Kidney (tissue), 22 donors: ENCODE measurements at places on chromosomes 11 and 22.

DNA sequence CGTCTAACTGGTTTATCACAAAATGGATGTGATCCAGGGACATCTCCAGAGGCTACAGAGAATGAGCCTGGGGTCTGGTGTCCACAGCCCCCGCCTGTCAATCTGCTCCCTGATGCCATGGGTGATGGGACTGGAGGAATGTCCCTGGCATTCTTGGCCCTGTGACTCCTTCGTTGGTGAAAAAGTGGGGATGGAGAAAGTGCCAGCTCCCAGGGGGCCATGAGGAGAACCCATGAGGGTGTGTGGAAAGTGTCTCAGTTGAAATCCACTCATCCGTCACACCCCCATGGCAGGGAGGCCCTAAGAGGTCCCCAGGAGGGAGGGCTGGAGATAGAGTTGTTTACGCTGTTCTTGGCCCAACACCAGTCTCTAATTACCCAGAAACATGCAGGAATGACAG, 322.0 kb downstream of the CTTN start:
- DNase-seq = no peak

GRCh38 chr11:45563810-45564209, 101.6 kb downstream of the CHST1 start:
- peak; percentile 8 for DNase-seq

- peak; percentile 66 for DNase-seq
Measured at GRCh38 chr11:11081288-11081687, 223.4 kb upstream of the ZBED5 start.

- DNase-seq = no peak
Measured at GRCh38 chr11:81420668-81421250, 1312.9 kb downstream of the FAM181B start.

GRCh38 chr11:92738276-92738675, 231.2 kb upstream of the MTNR1B start:
- DNase-seq = no peak

- DNase-seq = no peak
Measured at GRCh38 chr22:38717244-38717643, 11.5 kb downstream of the GTPBP1 start.

GRCh38 chr11:130448416-130449309, at the start of gene ADAMTS15:
ADAMTS15 (plus strand) TSS chr11:130448645; CDS start chr11:130448974, 329 bp downstream.
- DNase-seq = peak; percentile 97

- no peak for DNase-seq
Measured at GRCh38 chr11:45270946-45271716, 15.0 kb downstream of the SYT13 start.

DNA sequence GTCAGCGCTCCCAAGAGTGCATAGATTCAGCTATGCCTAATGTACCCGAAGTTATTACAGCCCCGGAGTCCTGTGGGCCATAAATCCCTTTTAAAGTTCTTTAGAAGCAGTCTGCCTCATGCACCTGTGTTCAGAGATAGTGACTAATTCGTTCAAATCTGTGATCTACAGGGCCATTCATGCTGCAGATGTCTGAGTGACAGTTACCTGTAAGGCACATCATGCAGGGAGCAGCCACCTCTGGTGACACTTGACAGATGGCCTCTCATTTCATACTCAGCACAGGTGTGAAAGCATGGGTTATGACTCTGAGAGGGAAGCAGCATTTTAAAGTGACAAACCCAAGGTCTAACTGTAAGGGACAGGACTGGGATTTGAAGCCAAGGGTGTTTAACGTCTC, 2.4 kb upstream of the E2F8 start:
- no peak for DNase-seq

- no peak for DNase-seq
Measured at GRCh38 chr11:70107756-70108155, 29.6 kb downstream of the ANO1 start.

DNA sequence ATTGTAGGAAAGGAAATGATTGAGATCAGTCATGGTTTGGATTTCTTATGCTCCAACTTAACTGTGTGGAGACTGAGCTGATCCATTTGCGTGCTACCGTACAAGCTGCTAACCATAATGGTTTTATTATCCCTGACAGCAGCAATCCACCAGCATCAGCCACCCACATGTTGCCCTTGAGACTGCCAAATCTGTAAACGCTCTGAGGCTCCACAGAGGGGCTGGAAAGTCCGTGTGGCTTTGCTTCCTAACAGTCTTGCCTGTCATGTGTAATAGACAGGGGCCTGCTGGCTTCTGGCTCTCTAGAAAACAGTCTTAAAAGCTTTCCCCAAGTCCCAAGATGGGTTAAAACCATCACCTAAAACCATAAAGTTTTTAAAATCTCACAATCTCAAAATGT, 30.1 kb downstream of the ATG16L2 start:
- no peak for DNase-seq

DNA sequence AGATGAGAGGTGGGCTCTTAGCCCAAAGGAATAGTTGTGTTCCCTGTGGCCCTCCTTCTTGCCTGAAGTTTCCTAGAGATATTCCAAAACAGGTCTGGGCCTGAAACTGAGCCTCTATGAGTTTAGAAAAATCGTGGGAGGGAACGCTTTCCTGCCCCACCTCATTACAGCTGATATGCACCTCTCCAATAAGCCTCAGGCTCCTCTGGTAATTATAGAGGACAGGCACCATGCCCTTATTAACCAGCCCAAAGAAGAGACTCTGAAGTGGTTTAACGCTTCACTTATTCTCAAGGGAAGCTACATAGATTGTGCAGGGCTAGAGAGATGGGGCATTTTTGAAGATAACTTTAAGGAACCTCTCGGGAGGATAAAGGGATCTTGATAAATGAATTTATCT, 3.4 kb upstream of the MPZL2 start:
- no peak for DNase-seq

DNA sequence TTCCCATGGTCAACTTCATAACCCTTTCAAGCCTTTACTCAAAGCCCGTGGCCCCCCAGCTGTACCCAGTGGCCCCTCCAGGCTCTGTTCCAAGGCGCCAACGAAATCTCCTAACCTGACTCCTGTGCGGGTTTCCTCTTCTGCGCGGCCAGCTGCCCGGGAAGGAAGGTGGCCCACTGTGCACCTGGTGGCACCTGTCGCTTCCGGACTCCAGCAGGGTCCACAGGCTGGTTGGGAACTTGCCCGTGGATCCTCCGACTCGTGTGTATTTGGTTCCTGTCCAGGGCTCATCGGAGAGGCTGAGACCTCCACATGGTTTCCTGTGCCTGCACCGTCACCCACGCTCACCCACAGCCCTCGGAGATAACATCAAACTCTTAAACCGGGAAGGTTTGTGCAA, 335.4 kb downstream of the BRD1 start:
- no peak for DNase-seq

GRCh38 chr22:37741312-37741795, 44.5 kb downstream of the TRIOBP start:
- DNase-seq = peak; percentile 95

DNA sequence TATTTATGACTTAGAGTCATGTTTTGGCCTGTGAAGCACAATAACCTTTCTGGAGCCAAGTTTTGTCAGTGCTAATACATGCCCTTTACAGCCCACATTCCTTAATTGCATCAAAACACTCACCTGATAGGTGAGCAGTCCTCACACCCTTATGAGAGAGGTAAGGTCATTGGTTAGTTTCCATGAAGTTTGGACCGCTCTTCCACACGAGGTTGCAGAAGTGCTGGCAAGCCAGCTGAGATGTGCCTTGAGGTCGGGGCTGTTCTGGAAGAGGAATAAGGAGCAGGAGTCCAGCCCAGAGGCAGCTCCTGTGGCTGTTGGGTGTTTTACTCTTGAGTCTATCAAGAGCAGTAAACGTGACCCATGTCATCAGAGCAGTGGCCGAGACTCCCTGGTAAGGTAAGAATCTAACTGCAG, 76.3 kb downstream of the CYB5R2 start:
- no peak for DNase-seq

GRCh38 chr11:130386056-130386455, 42.4 kb downstream of the ADAMTS8 start:
- no peak for DNase-seq

DNA sequence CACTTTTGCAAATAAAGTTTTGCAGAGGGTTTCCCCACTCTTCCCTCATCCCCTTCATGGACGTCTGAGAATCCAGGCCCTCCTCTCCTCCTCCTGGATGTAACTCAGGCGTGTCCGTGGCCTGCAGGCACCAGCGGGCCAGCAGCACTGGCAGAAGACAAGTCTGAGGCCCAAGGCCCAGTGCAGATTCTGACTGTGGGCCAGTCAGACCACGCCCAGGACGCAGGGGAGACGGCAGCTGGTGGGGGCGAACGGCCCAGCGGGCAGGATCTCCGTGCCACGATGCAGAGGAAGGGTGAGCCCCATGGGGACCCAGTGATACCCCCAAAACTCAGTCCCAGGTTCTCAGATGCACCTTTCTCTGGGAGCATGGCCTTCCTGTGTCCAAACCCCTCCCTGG, 14.4 kb downstream of the TUB start:
- no peak for DNase-seq

- peak; percentile 96 for DNase-seq
Measured at GRCh38 chr11:74696939-74697675, 34.1 kb downstream of the CHRDL2 start.

- DNase-seq = peak; percentile 76
Measured at GRCh38 chr22:33000342-33001280, 57.6 kb downstream of the SYN3 start.

DNA sequence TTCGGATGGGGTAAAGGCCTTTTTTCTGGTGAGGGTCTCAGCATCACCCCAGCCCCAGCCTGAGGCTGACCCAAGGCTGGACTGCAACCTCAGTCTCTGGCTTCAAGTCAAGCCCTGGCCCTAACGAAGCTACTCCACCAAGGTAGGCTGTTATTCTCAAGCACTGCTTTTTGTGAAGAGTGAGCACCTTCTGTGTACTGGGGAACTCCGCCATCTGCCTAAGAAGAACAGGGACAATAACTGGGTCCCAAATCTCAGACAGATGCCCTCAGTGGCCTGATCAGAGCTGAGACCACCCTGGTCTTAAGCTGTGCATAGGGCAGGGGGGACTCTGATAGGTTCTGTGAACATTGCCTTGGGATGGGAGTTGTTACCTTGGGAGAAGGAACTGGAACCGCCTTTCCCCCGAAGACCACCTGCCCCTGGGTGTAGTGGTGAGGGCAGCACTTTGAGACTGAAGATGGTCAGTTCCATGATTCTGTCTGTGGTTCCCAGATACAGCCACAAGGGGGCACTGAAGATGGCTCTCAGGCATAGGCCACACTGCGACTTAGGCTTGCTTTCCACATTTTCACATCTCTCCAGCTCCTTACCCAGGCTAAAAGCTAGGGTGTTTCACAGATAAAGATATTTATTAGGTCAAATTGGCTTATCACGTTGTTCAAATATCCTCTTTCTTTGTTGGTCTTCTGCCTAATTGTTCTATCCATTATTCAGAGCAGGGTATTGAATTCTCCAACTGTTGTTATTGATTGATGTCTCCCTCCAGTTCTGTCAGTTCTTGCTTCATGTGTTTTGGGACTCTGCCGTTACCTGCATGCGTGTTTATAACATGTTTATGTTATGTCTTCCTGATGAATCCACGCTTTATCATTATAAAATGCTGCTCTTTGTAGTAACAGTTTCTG, 11.8 kb upstream of the UVRAG start:
- peak; percentile 76 for DNase-seq

- DNase-seq = no peak
Measured at GRCh38 chr11:108734283-108734682, 69.4 kb downstream of the DDX10 start.

DNA sequence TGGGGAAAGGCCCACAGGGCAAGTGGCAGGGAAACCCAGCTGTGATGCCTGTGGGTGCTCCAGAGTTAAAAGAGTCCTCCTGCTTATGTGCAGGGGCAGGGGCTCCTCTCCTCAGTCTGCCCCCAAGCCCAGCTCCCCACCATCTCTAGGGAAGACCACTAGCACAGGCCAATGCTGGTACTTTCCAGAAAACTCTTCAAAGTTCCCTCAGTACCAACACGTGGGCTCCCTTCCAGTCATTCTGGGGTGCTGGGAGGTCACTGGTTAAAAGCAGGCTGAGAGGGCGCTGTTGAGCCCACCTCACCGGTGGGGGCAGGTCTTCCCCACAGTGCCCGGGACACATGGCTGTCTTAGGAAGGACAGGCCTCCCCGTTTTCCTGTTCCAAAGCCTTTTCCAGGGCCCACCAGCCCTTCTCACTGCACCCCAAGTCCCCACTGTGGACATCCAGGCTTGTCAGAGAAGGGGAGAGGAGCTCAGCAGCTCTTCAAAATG, 154.6 kb downstream of the TRIM29 start:
- no peak for DNase-seq

GRCh38 chr11:57475671-57476046, 15.3 kb downstream of the RTN4RL2 start:
- no peak for DNase-seq

DNA sequence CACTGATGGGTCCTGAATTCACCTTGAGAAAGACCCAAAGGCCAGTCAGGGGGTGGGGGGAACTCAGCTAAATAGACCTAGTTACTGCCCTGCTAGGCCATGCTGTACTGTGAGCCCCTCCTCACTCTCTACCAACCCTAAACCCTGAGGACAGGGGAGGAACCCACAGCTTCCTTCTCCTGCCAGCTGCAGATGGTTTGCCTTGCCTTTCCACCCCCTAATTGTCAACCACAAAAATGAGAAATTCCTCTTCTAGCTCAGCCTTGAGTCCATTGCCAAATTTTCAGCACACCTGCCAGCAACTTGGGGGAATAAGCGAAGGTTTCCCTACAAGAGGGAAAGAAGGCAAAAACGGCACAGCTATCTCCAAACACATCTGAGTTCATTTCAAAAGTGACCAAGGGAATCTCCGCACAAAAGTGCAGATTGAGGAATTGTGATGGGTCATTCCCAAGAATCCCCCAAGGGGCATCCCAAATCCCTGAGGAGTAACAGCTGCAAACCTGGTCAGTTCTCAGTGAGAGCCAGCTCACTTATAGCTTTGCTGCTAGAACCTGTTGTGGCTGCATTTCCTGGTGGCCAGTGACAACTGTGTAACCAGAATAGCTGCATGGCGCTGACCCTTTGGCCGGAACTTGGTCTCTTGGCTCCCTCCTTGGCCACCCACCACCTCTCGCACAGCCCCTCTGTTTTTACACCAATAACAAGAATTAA, 2.4 kb upstream of the TTC36 start:
- no peak for DNase-seq

DNA sequence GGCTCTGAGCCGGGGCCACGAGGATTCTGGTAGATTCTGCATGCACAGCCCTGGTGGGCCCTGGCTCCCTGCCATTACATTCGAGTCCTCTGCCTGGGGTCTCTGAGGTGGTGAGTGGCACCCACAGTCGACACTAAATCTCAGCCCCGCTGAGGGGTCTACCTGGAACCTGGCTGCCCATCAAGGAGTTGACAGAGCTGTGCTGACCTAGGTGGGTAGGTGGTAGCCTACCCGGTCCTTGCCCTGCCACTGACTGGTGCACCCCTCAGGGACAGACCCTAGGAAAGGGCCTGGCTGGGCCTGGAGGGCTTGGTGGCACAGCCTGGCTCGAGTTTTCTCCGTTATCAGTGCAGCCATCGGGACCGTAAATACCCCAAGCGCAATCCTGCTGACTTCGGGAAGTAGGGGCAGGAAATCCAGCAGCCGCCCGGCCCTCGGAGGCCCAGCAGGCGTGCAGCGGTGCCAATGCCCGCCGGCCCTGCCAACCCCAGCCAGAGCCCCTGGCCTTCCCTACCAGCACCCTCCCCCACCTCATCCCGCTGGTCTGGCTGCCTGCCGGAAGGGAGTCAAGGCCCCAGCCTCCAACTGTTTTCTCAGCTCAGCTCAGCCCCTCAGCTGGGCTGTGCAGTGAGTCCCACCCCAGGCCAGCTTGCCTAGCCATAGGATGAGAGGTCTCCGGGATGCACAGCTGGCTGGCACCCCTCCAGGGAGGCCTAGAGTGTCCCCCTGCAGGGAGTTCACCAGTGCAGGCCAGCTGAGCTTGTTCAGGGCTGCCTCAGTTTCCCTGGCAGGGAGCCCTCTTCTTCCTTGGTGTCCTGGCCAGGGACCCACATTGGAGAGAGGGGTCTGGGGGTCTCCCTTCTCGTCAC, 80.4 kb upstream of the KCNQ1OT1 start:
- peak; percentile 74 for DNase-seq
